Fibroblast of the aortic adventitia (primary cell): ENCODE measurements at places on chromosomes 4 and X. TPM values are rescaled to one million over a fixed set of nuclear protein-coding genes. Genes with fewer than 3 reads are reported as not detected.

DNA sequence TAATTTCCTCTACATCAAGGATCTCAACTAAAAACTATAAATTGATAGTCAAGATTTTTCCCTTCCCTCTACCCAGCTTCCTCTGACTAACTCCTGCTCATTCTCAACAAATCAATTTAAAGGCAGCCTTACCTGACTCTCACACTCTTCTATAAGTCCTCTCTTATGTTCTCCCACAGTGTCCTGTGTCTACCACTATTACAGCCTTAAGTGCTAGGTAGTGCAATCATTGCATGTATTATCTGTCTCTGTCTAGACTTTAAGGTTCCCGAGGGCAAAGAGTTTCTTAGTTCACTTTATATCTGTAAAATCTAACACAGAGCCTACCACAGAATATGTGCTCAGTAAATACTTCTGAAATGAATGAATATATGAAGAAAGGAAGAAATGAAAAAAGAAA, 123.7 kb downstream of the BTC start:
- DNase-seq = no peak

DNA sequence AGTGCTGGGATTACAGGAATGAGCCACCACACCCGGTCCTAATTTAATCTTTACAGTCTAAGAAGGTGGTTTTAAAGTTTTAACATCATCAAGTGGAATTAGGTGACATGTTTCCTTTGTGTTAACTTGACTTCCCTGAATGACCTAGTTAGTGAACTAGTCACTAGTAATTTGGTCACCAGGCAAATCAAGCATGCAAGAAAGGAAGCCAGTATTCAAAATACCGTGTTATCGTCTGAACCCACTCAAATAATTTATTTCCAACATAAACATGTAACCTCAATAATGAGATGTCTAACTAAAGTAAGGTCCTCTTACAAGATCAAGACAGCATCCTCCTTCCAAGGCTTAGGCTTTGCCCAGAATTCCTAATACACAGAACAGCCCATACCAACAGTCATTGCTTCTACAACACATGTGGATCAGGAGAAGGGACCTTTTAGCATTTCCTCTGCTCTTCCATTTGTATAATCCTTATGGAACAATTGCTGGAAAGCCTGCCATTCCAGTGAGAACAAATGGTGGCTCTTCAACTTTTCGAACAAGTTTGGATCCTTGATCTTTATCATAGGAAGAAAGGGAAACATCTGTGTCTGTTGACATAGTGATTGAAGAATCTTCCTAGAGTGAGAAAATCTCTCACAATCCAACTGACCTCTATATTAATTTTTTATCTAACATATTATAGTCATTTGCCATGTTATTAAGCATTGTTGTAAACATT, 97.2 kb downstream of the ANXA3 start:
- no peak for DNase-seq

DNA sequence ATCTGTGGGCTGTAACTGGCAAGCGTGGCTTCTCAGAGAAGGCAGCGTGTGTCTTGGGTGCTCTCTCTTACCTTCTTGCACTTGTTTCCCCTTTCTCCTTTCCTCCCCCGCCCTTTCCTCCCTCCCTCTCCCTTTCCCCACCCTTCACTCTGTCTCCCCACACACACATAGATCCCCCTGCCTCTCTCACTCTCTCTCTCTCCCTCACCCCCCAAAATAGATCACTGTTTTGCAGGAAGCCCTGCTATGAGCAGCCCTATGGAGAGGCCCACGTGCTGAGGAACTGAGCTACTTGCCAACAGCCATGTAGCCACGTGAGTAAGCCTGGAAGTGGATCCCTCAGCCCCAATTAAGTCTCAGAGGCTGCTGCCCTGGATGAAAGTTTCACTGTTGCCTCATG, 4.3 kb upstream of the PNMA6E start:
- no peak for DNase-seq

DNA sequence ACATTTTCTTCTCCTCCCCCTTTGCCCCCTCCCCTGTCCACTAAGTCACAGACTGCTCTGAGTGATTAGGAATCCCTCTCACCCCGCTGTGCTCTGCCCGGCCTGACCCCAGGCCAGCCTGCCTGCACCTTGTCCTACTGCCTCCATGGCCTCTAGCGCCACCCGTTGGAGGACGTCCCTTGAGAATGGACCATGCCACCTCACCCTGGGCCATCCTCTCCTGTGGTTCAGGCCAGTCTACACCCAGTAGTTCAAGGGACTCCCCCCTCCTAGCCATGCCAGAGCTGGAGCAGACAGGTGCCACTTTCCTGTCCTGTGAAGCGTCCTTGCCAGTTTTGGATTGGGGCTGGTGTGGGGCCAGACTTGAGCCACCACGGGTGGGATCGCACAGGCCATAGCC, 9.7 kb upstream of the IRAK1 start:
- no peak for DNase-seq

DNA sequence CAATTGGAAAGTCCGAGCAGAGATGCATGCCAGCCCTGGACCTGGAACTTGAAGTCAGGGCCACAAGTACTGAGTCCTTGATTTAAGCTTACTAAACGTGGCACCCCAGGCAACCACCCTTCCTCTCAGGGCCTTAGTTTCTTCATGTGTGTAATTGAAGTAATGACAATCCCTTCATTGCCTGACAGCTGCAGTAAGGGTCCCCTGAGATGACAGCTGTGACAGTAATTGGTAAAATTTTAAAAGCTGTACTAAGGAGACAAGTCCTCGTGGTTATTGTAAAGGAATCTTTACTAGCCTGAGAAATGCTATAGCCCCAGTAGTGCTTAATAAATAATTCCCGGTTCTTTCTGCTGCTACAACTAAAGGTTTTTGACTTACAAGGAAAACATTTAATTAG, 175.1 kb upstream of the RADX start:
- no peak for DNase-seq

The GLOD5 gene
- not detected in 2 replicates for total RNA-seq
